ENCODE measurements at places on chromosomes 7 and 10.

GRCh38 chr7:141203177-141203576 lies 129.3 kb downstream of the TMEM178B start:
- no peak for DNase-seq

GRCh38 chr7:148975896-148976295 lies 52.4 kb downstream of the PDIA4 start:
- DNase-seq = no peak

GRCh38 chr10:50552771-50553535 lies 70.8 kb downstream of the SGMS1 start:
- DNase-seq = no peak

- no peak for DNase-seq
These were observed 11.6 kb downstream of the GOLGA7B start for GRCh38 chr10:97861097-97861750.

GRCh38 chr10:49118430-49119074 lies 3.2 kb upstream of the VSTM4 start:
- DNase-seq = no peak

- DNase-seq = no peak
These were observed 182.0 kb upstream of the THSD7A start for GRCh38 chr7:12013983-12014382.

GRCh38 chr7:24964191-24964590 lies 15.8 kb downstream of the OSBPL3 start:
- no peak for DNase-seq

- DNase-seq = no peak
These were observed 36.7 kb downstream of the WAC start for GRCh38 chr10:28569506-28570159.

GRCh38 chr7:26151650-26151952 lies 397 bp upstream of the NFE2L3 start:
- DNase-seq = no peak

- DNase-seq = no peak
These were observed 16.4 kb upstream of the PDZD8 start for GRCh38 chr10:117391436-117392205.

GRCh38 chr7:94434042-94434441 lies 39.3 kb downstream of the COL1A2 start:
- DNase-seq = no peak

- no peak for DNase-seq
These were observed 61.6 kb upstream of the RNF32 start for GRCh38 chr7:156578978-156579430.

- peak; percentile 5 for DNase-seq
These were observed 54.5 kb downstream of the RAB18 start for GRCh38 chr10:27558612-27559020.

GRCh38 chr10:9024210-9024609 lies 969.7 kb downstream of the GATA3 start:
- no peak for DNase-seq

- peak; percentile 13 for DNase-seq
These were observed 10.6 kb downstream of the ZCCHC24 start for GRCh38 chr10:79434821-79435251.

DNA sequence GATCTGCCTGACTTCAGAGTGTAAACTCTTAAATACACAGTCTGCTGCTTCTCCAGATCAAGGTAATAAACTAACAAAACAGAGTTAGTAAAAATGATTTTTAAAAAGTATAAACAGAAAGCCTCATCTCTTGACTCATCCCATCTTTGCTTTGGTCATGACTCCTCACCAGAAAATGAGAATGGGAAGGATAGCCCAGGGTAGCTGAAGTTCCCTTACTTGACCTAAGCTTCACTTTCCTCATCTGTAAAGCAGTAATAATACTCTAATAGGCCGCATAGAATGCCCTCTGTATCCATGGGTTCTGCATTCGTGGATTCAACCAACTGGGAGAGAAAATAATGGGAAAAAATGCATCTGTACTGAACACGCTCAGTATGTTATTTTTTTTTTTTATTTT lies 11.3 kb upstream of the SLC25A28 start:
- no peak for DNase-seq

GRCh38 chr7:94286111-94286510 lies 108.6 kb upstream of the COL1A2 start:
- no peak for DNase-seq

- DNase-seq = no peak
These were observed 132.4 kb upstream of the PALS2 start for GRCh38 chr7:24440892-24441291.

DNA sequence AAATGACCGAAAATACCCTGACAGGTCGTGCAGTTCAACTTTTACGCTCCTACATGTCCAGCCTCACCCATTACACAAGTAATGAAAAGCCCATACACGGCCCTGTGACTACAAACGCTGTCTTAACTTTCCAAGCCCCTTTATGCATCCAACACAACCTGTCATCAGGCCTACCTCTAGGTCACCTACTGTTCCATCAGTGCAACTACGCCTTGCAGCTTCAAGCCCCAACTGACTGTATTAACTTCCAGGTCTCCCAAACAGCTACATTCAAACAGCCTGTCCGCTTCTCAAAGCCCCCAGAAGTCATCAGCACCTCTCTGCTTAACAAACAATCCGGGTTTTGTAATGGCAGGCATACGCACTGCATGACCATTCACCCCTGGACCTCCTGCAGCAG lies 19.2 kb downstream of the ZNF107 start:
- DNase-seq = no peak

GRCh38 chr10:103889121-103889720 lies 28.8 kb downstream of the STN1 start:
- no peak for DNase-seq
